ENCODE measurements at places on chromosomes 1 and 21.

- DNase-seq: no peak
- no peak overlapping the region for H3K4me3 ChIP-seq
- H3K4me1 ChIP-seq: no peaks in the 10 kb centered on the region
- no peak overlapping the region for H3K27ac ChIP-seq
Observed at GRCh38 chr1:180691322-180691913, 59.6 kb downstream of the XPR1 start.

GRCh38 chr1:114135786-114136185 lies 17.9 kb downstream of the SYT6 start:
- H3K27ac ChIP-seq: no peak overlapping the region
- no peak for DNase-seq

DNA sequence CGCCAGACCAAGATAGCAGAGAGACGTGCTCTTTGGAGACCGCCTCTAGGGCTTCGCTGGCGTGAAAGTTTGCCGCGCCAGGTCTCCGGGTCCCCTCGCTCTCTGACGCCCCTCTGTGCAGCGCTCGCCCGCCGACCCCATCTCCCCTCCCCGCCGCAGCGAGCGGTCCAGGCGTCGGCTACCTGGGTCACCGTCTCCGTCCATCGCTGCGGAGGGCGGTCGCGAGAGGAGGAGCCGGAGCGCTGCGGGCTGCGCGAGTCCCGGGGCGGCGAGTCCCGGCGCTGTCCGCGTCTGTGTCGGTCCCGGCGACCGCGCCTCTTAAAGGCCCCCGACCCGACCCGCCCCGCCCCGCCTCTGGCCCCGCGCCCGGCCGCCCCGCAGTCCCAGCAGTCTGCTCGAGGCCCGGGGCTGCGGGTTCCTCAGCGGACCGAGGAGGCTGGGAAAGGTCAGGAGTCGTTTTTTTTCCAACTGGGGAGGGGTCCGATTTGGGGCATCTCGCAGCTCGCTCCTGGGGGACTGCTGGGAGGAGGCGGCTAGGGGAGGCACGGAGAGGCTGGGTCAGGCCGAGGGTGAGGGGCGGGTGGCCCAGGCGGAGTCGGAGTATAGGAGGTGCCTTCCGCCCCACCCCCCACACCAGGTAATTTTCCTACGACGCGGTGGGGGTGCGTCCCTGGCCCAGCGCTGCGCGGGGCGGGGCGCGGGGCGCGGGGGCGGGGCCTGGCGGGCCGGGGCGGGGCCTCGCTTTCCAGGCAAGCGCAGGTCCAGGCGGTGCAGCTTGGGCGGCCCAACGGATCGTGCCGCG lies at the start of the genes FBXO2 and FBXO44:
TSS of gene FBXO2 (minus strand) at position 293 of the 802 bp plus-strand sequence. CDS start at position 204, 89 bp downstream.
TSS of gene FBXO44 (plus strand) at position 741 of the 802 bp plus-strand sequence. CDS start 959 bp downstream, outside the sequence.
- H3K36me3 ChIP-seq: no peaks in the 10 kb centered on the region
- DNase-seq: peak; percentile 64
- H3K27ac ChIP-seq: peak within 1 kb of the TSS; percentile 90
- no peaks in the 10 kb centered on the region for H3K4me1 ChIP-seq

- H3K4me1 ChIP-seq: peaks cover 20% of the 10 kb centered on the region
- H3K27ac ChIP-seq: peak overlapping the region; percentile 100
- H3K36me3 ChIP-seq: no peaks in the 10 kb centered on the region
- peak; percentile 71 for DNase-seq
- H3K27me3 ChIP-seq: no peaks in the 10 kb centered on the region
Observed at GRCh38 chr1:154975409-154976059, 1.1 kb downstream of the CKS1B start.

GRCh38 chr1:106677181-106677580 lies 379.3 kb upstream of the PRMT6 start:
- no peak for DNase-seq
- no peaks in the 10 kb centered on the region for H3K4me1 ChIP-seq
- H3K27ac ChIP-seq: no peak overlapping the region
- H3K4me3 ChIP-seq: no peak overlapping the region
- no peaks in the 10 kb centered on the region for H3K27me3 ChIP-seq

GRCh38 chr1:75582725-75583261 lies 28.1 kb downstream of the SLC44A5 start:
- no peaks in the 10 kb centered on the region for H3K4me1 ChIP-seq
- H3K36me3 ChIP-seq: no peaks in the 10 kb centered on the region
- no peak overlapping the region for H3K27ac ChIP-seq

GRCh38 chr1:71693581-71693980 lies 588.8 kb downstream of the NEGR1 start:
- H3K27ac ChIP-seq: no peak overlapping the region
- DNase-seq: no peak
- H3K4me3 ChIP-seq: no peak overlapping the region
- H3K27me3 ChIP-seq: no peaks in the 10 kb centered on the region

GRCh38 chr1:235639226-235640205 lies 10.1 kb downstream of the GNG4 start:
- no peak overlapping the region for H3K4me3 ChIP-seq
- no peaks in the 10 kb centered on the region for H3K36me3 ChIP-seq
- no peak overlapping the region for H3K27ac ChIP-seq
- H3K4me1 ChIP-seq: no peaks in the 10 kb centered on the region
- no peak for DNase-seq

GRCh38 chr1:243267914-243268653 lies 12.2 kb downstream of the SDCCAG8 start:
- peaks cover 3% of the 10 kb centered on the region for H3K36me3 ChIP-seq
- H3K27ac ChIP-seq: peak overlapping the region; percentile 25
- no peaks in the 10 kb centered on the region for H3K27me3 ChIP-seq
- no peak for DNase-seq
- H3K4me3 ChIP-seq: no peak overlapping the region

GRCh38 chr1:156492591-156493080 lies 7.9 kb downstream of the MEF2D start:
- no peak for DNase-seq
- no peaks in the 10 kb centered on the region for H3K36me3 ChIP-seq
- H3K27ac ChIP-seq: peak overlapping the region; percentile 68
- peaks cover 43% of the 10 kb centered on the region for H3K4me1 ChIP-seq

DNA sequence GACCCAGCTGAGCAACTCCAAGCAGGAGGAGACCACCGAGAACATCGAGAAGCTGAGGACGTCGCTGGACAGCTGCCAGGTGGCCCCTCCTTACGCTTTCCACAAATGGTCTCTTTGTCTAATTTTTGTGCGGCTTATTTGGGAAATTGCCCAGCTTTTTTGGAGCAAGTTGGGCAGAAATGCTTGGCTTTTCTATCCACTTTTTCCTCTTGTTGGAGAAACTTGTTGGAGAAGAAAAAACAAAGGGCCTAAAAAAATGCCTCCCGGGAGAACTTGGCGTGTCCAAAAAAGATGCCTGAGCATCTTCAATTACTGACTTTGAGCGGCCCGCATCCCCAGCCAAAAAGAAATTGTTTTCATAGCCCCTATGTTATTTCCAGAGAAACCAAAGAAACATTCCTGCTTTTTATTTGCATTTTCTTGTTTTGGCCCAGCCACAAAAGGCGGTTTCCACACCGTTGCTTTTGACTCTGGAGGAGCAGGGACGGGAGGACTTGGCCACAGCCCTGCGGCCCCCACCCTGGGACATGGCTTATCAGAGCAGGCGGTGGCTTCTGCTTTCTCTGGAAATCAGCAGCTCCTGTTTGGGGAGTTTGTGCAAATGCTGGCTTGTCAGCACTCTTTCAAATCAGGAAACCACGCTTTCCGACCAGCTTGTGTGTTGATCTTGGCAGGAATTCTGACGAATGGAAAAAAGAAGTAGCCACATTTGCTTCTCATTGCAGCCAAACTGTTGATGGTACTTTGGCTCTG lies 81.2 kb upstream of the EFHD2 start:
- peak; percentile 26 for DNase-seq
- H3K4me1 ChIP-seq: no peaks in the 10 kb centered on the region
- H3K27me3 ChIP-seq: no peaks in the 10 kb centered on the region
- no peak overlapping the region for H3K27ac ChIP-seq

GRCh38 chr1:200224315-200224714 lies 185.5 kb downstream of the ZNF281 start:
- no peak overlapping the region for H3K4me3 ChIP-seq
- no peaks in the 10 kb centered on the region for H3K4me1 ChIP-seq
- no peaks in the 10 kb centered on the region for H3K36me3 ChIP-seq

DNA sequence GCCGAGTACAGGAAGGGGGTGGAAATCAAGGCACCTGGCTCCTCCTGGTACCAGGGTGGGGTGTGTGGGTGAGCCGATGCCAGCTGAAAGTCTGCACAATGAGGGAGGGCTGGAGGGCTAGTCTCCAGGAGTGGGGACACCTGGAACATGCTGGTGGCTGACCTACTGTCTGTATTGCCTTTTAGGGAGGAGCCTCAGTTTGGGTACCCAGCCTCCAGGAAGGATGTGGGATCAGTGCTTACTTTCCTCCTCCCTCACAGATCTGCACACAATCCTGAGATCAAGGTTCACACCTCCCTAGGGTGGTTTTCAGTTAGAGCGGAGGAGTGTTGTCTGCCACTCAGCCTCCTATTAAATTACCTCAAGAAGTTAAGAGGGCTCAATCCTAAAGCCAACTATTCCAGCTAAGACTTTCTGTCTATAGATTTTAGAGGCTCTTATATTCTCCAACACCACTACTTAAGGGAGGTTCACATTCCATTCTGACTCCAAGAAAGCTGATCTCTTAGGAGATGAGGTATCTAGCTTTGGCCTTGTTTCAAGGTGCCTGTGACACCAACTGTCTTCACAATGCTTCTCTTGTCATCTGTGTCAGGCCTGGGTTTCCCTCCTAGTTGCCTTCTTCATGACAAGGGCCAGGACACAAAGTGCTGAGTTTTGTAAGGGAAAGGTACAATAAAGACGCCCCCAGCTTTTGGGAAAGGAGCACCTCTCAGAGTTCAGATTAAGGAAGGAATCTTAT lies 15.7 kb downstream of the SSR2 start:
- H3K36me3 ChIP-seq: no peaks in the 10 kb centered on the region
- peak overlapping the region; percentile 80 for H3K27ac ChIP-seq
- H3K4me3 ChIP-seq: no peak overlapping the region
- DNase-seq: peak; percentile 48
- no peaks in the 10 kb centered on the region for H3K27me3 ChIP-seq

DNA sequence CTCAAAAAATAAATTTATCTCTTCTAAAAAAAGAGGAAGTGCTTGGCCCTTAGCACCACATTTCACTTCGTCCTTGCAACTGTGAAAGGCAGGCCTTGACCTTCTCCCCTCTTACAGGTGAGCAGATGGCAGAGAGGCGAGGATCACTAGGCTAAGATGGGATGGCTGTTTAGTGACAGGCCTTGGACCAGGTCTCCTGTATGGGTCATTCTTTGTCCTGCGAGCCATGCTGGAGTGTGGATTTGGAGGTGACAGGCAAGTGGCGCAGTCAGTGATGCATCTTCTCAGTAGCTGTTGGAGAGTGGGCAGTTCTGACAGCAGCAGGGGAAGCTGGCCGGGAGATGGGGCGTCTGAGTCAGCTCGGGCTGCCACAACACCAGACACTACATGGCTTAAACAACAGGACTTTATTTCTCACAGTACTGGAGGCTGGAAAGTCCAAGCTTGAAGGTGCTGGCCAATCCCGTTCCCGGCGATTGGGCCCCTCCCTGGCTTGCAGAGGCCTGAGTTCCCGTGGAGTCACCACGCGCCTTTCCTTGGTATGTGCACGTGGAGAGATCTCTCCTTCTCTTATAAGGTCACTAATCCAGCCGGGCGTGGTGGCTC lies 16.5 kb downstream of the SLC27A3 start:
- no peak overlapping the region for H3K27ac ChIP-seq
- peaks cover 6% of the 10 kb centered on the region for H3K4me1 ChIP-seq

- H3K27me3 ChIP-seq: no peaks in the 10 kb centered on the region
- no peak overlapping the region for H3K4me3 ChIP-seq
- H3K36me3 ChIP-seq: no peaks in the 10 kb centered on the region
- H3K4me1 ChIP-seq: no peaks in the 10 kb centered on the region
- H3K27ac ChIP-seq: no peak overlapping the region
Observed at GRCh38 chr1:64114012-64114525, 89.4 kb upstream of the UBE2U start.

DNA sequence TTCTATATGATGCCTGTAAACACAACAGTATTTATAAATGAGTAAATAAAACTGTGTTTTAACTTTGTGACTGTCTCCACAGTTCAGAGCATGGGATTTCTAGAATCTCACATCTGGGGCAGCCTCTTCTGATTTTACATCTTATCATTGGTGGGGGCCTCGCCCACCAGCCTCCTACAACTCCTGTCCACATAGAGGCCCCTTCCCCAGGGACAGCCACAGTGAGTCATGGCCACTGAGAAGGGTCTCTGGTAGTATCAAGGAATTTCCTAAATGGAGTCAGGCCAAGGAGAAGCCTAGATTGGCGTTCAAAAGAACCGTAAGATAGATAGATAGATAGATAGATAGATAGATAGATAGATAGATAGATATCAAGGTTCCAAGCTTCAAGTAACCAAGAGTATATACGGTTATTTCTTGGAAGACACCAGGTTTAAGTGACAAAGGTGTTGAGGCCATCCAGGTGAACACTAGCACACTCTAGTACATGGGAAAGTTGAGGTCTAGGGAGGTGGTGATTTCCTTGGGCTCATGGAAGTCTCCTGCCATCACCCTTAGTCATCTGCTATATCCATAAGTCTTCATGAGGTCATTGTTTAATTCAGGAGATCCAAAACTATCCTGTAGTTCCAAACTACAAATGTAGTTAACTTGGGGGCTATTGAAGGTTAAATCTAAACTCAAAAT lies 121.6 kb downstream of the SYT2 start:
- peak overlapping the region; percentile 95 for H3K27ac ChIP-seq
- no peak for DNase-seq
- peaks cover 11% of the 10 kb centered on the region for H3K4me1 ChIP-seq
- H3K36me3 ChIP-seq: no peaks in the 10 kb centered on the region
- H3K27me3 ChIP-seq: no peaks in the 10 kb centered on the region

DNA sequence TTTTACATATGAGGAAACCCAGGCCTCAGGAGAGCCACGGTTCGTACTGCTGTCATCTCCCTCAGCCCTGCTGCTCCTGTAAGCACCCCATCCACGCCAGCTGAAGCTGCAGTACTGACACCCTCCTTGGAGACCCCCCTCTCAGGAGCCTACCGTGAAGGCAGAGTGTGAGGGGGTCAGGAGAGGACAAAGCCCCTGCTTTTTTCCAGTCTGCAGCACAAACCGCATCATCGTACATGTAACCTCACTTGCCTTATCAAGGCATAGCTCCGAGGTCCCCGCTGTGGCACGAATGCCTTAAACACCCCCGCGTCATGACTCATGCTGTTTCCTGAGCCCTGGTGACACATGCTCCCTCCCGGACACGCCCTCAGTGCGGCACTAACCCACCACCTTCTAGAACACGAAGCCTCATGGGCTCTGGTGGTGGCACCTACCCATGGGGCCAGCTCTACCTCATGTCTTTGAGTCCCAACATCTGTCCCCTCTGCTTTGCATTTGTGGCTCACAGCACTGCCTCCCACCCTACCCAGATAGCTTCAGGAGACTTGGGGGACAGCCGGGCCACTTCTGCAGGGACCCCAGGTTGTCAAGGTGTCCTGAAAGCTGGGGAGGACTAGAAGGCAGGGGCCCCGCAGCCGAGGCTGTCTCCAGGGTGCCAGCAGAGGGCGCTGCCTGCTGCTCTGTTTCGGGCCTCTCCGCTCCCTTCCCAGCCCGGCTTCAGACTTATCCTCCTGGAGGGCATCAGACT lies 4.9 kb downstream of the SH3BGRL3 start:
- DNase-seq: no peak
- peak overlapping the region; percentile 82 for H3K27ac ChIP-seq
- H3K4me3 ChIP-seq: no peak overlapping the region
- H3K4me1 ChIP-seq: no peaks in the 10 kb centered on the region
- H3K27me3 ChIP-seq: no peaks in the 10 kb centered on the region
- no peaks in the 10 kb centered on the region for H3K36me3 ChIP-seq

GRCh38 chr21:42039470-42039901 lies 29.3 kb upstream of the ZBTB21 start:
- H3K36me3 ChIP-seq: no peaks in the 10 kb centered on the region
- DNase-seq: no peak
- H3K27me3 ChIP-seq: no peaks in the 10 kb centered on the region
- no peak overlapping the region for H3K4me3 ChIP-seq
- H3K4me1 ChIP-seq: no peaks in the 10 kb centered on the region

- peak overlapping the region; percentile 95 for H3K4me3 ChIP-seq
- H3K4me1 ChIP-seq: peaks cover 6% of the 10 kb centered on the region
- no peak for DNase-seq
- H3K27ac ChIP-seq: peak overlapping the region; percentile 92
- no peaks in the 10 kb centered on the region for H3K27me3 ChIP-seq
- H3K36me3 ChIP-seq: no peaks in the 10 kb centered on the region
Observed at GRCh38 chr1:34983700-34984355, 1.3 kb downstream of the TMEM35B start.
